Neural crest cell (in vitro differentiated cells): ENCODE measurements at places on chromosomes 11 and 22.

DNA sequence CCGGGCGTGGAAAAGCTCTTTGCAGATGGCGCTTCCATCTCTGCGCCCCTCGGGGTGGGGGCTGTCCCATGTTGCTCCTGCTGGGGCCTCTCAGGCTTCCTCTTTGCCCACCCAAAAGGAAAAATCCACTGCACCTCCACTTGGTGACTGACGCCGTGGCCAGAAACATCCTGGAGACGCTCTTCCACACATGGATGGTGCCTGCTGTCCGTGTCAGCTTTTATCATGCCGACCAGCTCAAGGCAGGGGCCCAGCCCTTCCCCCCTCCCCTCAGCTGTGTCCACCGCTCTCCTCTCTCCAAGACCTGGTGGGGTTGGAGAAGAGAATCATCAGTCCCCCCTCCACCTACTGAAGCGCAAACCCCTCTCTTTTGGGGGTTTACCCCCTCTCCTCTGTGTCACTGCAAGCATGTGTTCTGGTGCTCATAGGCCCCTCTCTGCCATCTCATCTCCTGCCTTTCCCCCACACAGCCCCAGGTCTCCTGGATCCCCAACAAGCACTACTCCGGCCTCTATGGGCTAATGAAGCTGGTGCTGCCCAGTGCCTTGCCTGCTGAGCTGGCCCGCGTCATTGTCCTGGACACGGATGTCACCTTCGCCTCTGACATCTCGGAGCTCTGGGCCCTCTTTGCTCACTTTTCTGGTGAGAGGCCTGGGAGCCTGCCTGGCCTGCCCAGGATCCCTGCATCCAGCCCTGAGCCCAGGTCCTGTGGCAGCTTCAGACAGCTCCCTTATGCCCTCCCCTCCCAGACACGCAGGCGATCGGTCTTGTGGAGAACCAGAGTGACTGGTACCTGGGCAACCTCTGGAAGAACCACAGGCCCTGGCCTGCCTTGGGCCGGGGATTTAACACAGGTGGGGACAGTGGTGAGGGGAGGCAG is 1.8 kb downstream of the LARGE2 start:
- DNase-seq, result no peak

DNA sequence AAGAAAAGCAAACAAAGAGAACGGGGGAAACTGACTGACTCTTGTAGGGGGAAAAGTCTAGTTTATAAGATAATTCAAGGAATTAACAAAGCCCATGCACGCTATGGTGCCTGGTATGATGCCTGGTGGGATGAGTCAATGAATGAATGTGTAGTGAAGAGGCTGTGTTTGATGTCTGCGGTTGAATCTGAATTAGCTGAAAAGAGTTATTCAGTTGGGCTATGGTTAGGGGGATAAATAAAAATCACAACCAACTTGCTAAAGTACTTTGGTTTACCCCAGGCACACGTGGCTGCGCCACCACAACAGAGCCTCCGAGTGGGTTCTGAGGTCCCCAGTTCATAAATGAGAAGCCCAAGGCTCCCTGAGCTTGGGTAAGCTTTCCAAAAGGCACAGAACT is 369.3 kb upstream of the SYN3 start:
- no peak for DNase-seq

- DNase-seq, result no peak
Observed at GRCh38 chr22:28314959-28315358, 364.7 kb downstream of the TTC28 start.

GRCh38 chr22:34976474-34976873 is 89.5 kb upstream of the ISX start:
- DNase-seq, result no peak

- DNase-seq, result no peak
Observed at GRCh38 chr22:42773167-42773566, 52.5 kb upstream of the A4GALT start.

GRCh38 chr22:42360348-42360747 is 71.9 kb downstream of the NFAM1 start:
- DNase-seq, result no peak

DNA sequence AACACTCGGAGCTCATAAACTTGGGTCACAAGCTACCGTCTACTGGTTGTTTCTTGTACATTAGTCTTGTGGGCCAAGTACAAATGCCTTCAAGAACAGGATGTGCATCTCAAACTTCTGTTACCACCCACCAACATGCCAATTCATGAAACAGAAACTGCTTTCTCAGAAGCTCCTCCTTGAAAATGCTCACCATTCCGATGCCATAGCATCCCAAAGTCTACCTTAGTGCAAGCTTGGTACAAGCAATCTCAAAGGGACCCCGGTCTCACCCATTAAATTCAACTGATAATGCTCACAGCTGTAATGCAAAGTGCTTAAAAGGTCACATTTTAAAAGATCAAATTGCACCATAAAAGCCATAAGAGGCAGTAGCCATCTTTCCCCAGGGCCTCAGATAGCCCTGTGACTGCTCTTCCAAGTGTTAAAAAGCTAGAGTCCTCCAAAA is 31.8 kb upstream of the CCDC34 start:
- no peak for DNase-seq

DNA sequence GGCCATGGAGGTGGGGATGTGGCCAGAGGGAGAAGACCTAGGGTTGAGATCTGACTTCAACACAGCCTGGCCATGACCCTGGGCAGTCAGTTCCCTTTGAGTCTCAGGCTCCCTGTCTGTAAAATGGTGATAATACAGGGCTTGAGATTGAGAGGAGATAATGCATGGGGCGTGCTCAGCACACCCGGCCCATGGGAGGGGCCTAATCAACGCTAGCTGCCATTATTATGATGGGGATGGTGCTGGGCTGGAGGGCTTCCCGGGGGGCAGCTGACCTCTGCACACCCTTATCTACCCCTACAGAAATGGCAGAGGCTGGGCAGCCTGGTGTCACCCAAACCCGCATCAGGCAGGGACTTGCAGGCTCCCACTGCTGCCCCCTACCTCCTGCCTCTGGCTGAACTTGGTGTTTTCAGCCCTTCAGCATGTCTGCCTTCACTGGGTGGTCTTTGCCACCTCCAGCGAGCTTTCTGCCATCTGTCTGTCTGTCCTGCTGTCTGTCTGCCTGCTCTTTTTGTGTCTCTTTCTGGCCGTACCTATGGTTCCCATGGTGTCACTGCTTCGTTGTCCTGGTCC is 84.5 kb downstream of the CACNA1I start:
- DNase-seq, result no peak

GRCh38 chr22:33844273-33844672 is 76.0 kb downstream of the LARGE1 start:
- no peak for DNase-seq

- DNase-seq, result no peak
Observed at GRCh38 chr22:48864748-48865147, 962.9 kb downstream of the BRD1 start.

- DNase-seq, result no peak
Observed at GRCh38 chr11:99148352-99148751, 127.6 kb downstream of the CNTN5 start.

GRCh38 chr11:70538641-70539359 is 140.5 kb downstream of the CTTN start:
- no peak for DNase-seq

GRCh38 chr11:117095284-117096161 is 2.7 kb downstream of the SIK3 start:
- DNase-seq, result no peak

DNA sequence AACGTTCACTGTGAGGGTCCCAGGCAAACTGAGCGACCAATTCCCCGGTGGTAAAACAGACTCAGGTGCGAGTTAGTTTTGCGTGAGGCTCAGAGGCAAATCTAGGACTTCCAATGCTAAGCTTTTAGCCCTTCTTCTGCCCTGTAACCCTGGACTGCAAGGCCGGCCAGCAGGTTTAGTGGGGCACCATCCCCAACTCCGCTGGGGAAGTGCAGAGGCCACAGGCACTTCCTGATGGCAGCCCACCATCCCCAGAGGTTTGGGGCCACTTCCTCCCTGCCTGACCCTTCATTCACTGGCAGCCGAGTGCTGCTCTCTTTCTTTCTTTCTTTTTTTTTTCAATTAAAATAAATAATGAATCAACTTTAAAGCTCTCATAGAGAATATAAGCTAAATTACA is 124.6 kb upstream of the B3GAT1 start:
- no peak for DNase-seq

DNA sequence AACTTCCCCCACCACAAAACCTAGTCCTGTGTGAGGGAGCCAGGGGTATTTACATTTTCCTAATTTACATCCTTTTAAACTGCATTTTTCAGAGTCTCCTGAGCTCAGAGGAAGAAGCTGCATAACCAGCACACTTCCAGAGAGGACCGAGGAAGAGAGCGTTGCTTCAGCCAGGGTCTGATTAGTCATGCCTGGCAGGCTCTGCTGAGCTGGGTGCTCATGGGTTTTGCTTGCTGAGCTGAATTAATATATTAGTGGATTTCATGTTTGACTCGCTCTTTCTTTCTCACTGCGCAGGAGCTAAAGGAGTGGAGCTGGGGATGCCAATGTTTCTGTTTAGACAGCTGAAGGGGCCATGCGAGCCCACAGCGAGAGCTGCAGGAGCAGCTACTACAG is 539.3 kb upstream of the B3GAT1 start:
- DNase-seq, result no peak

DNA sequence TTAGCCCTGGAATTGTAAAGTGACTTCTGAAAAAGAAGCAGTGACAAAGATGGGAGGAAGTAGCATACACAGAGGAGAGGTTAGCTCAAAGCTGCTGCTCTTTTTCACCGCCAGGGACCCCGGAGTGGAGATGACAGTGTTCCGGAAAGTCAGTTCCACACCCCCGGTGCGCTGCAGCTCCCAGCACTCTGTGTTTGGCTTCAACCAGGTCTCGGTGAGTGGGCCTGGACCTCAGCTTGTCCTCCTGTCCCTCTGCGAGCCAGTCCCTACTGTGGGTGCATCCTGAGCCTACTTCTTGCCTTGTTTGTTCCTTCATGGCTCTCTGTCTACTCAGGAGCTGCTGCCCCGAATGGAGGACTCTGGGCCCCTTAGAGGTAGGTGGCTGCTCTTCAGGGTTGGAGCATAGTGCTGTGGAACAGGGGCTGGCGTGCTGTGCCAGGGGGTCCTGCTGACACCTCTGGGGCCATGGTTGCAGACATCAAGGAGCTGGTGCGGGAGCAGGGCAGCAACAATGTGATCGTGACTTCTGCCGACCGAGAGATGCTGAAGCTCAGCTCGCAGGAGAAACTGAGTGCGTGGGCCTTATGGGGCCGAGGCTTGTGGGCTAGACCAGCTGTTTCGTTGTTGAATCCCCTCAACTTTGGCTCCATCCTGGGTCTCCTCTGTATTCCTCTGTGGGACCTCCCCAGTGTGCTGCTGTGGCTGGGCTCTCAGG is 1.7 kb downstream of the PCNX3 start:
- no peak for DNase-seq

- no peak for DNase-seq
Observed at GRCh38 chr22:42560381-42560780, 6.6 kb downstream of the SERHL2 start.

GRCh38 chr11:132779497-132779896 is 752.8 kb downstream of the OPCML start:
- no peak for DNase-seq

DNA sequence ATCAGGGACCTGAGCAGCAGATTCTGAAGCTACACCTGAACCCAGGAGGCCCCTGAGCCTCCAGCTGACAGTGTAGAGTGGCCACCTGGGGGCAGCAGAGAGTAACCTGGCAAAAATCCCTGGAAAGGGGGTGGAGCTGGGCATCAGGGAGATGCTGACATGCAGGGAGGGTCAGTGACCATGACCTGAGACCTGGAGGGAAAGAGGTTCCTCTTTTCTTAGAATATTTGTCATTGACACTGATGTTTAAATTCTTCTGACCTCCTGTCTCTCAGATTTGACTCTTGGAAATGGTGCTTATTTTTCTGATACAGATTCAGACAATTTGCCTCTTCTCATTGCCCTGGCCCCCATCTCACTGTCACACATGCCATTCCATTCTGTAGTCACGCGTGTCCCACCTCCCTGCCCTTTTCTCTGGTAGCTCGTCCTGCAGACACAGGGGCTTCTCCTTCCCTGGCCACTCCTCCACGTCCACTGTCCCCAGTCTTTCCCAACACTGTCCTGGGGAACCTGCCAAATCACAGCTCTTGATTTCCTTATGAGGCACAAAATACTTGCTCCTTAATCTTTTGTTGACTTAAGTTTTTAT is 117.2 kb upstream of the IGLL5 start:
- peak; percentile 49 for DNase-seq

GRCh38 chr11:27679136-27680015 is 20.9 kb downstream of the BDNF start:
- no peak for DNase-seq

DNA sequence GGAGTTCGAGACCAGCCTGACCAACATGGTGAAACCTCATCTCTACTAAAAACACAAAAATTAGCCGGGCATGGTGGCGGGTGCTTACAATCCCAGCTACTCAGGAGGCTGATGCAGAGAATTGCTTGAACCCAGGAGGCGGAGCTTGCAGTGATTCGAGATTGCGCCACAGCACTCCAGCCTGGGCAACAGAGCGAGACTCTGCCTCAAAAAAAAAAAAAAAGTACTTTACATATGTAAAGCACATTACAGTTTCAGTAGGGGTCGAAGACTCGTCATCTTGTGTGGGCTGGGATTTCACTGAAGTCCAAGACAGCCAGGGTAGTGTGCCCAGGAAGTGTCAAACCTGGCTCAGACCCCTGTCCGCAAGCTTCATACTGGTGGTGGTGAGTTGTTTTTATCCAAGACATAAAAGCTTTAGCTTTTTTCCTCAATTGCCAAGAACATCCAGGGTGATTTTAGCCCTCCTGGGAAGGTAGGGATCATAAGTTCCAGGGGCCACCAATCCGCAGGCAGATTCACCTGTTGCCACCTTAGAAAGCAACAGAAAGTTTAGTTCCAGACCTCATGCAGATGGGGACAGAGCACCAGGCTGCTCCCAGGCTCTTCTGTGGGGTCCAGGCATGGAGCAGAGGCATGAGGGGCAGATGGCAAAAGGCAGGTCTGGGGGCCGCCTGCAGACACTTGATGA is 21.6 kb upstream of the ADORA2A start:
- no peak for DNase-seq

DNA sequence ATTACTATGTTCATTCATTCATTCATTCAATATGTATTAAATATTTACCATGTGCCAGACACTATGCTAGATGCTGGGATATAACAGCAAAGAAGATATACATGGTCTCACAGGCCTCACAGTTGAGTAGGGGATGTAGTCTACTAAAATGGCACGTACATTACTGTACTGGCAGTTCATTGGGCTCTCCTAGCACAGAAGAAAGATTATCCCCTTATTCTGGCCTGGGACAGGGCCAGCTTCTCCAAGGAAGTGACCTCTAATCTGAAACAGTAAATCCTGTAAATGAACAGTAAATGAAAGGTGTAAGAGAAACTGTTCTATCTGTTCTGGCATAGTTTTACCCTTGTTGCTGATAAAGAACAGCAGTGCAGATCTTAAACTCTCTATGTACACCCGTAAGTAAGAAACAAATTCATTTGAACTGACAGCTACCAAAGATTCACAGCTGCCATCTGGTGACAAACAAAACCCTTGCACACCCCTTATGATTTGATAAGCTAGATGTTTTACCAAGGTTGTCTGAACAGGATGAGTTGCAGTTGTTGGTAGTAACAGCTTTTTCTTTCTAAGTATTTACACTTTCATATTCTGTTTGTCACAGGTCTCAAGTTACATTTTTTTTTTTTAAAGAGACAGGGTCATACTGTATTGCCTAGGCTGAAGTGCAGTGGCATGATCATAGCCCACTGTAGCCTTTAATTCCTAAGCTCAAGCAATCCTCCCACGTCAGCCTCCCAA is 263.1 kb downstream of the TMEM135 start:
- no peak for DNase-seq
